ENCODE measurements at places on chromosomes 7 and 10. TPM values are rescaled to one million over a fixed set of nuclear protein-coding genes. Genes with fewer than 3 reads are reported as not detected.

Gene MPP7
- total RNA-seq = 32.5 TPM

DNA sequence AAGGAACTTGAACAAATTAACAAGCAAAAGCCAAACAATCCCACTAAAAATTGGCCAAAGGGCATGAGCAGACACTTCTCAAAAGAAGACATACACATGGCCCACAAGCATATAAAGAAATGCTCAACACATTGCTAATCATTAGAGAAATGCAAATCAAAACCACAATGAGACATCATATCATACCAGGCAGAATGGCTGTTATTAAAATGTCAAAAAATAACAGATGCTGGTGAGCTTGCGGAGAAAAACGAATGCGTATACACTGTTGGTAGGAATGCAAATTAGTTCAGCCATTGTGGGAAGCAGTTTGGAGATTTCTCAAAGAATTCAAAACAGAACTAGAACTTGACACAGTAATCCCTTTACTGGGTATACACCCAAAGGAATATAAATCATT lies 311.7 kb upstream of the HPS1 start:
- no peaks in the 10 kb centered on the region for H3K36me3 ChIP-seq
- no peaks in the 10 kb centered on the region for H3K27me3 ChIP-seq
- DNase-seq = no peak
- no peak overlapping the region for H3K4me3 ChIP-seq
- H3K4me1 ChIP-seq = no peaks in the 10 kb centered on the region

DNA sequence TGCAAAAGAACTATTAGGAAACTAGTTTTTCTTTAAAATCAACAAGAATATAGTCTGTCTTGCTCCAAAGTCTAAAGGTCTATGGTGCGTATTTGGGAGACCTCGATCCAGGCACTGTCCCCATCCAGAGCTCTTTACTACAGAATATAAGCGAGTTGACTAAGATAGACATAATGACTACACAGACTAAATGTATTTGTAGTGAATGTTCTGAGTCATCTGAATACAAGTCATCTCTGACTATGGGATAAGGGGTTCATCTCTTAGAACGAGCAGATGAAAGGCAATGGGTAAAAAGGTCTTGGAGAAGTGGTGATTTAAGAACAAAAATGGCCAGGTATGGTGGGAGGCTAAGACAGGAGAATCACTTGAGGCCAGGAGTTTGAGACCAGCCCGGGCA lies 136.0 kb upstream of the RSU1 start:
- H3K4me1 ChIP-seq = peaks cover 6% of the 10 kb centered on the region
- no peaks in the 10 kb centered on the region for H3K27me3 ChIP-seq
- DNase-seq = no peak
- H3K36me3 ChIP-seq = no peaks in the 10 kb centered on the region

Gene GARS1
- total RNA-seq = 132 TPM

DNA sequence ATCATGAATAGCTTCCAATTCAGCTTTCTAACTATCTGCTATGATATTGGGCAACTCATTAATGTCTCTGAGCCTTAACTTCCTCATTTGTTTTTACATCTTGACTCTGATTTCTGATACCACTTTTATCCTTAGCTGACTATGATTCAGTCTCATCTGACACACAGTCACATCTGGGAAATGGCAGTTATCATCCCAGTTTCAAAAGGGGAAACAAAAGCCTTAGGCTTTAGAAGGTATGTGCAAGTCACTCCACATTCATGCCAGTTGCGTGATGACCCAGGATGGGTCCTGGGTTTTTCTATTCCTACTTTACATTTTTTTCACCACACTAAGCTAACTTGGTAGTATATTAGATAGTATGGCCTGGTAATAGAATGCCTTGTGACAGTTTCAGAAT lies 12.7 kb downstream of the SCIN start:
- DNase-seq = no peak
- no peak overlapping the region for H3K27ac ChIP-seq

Measured in CD4-positive, alpha-beta T cell (primary cell).